ENCODE measurements at places on chromosomes 11 and 22. TPM values are rescaled to one million over a fixed set of nuclear protein-coding genes. Genes with fewer than 3 reads are reported as not detected.

SYT8 gene
- not detected for total RNA-seq

TENM4 gene
- total RNA-seq: not detected

OR1S2 gene
- not detected for total RNA-seq

SMC1B gene
- total RNA-seq: not detected

GALNT18 gene
- total RNA-seq: 0.38 TPM

PISD gene
- total RNA-seq: 47.8 TPM

VWCE gene
- total RNA-seq: 0.61 TPM

APOBEC3C gene
- 168 TPM for total RNA-seq

FOLR2 gene
- not detected for total RNA-seq

ANO1 gene
- not detected for total RNA-seq

SCGB1D2 gene
- total RNA-seq: not detected

- no peak for DNase-seq
These were observed 100.1 kb downstream of the SLC1A2 start for GRCh38 chr11:35318977-35319925.

- peak; percentile 63 for DNase-seq
These were observed 548.0 kb downstream of the ETS1 start for GRCh38 chr11:128039140-128040021.

- no peak for DNase-seq
These were observed 6.3 kb upstream of the ZC3H12C start for GRCh38 chr11:110086892-110087309.

GRCh38 chr11:116042146-116042545 lies 537.9 kb upstream of the CADM1 start:
- no peak for DNase-seq

DNA sequence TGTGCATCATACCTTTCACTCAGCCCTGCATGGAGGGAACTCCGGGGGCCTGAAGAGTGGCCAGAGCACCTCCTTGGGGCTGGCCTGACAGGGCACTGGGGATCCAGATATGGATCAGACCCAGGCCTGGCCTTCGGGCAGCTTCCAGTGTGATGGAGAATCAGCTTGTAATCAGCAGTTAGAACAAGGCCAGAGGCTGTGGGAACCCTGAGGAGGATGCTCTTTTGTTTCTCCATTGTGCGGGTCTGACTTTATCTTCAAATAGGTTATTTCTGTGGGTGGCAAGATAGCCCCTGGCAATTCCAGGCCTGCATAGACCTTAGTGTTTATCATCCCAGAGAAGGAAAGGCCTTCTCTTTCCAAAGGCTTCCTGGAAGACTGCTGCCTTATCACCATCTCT lies 12.3 kb downstream of the DGAT2 start:
- DNase-seq: no peak

DNA sequence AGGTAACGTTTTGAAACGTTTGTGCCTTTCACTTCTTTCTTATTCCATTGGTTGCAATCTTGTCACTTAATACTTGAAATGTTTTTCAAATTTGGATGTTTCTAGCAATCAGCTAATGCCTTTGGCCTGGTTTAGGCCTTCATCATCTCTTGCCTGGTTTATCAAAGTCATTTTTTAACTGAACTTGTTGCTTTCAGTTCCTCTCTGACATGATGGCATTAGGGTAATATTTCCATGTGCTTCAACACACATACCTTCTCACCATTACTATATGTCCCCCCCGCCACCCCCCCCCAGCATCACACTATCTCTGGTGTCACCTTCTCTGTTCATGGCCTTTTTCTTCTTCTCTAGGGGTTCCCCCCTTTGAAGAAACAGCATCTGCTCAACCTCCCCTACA lies 1.5 kb upstream of the SYT9 start:
- no peak for DNase-seq

DNA sequence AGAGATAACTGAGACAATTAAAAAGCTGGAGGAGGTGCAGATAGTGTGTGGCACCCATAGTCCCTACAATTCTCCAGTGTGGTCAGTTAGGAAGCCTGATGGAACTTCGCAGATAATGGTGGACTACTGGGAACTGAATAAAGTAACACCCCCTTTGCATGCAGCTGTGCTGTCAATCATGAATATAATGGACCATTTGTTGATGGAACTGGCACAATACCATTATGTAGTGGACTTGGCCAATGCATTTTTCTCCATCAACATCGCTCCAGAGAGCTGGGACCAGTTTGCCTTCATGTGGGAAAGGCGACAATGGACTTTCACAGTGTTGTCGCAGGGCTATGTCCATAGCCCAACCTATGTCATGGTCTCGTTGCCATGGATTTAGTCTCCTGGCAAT lies 324.2 kb downstream of the TMEM135 start:
- no peak for DNase-seq

DNA sequence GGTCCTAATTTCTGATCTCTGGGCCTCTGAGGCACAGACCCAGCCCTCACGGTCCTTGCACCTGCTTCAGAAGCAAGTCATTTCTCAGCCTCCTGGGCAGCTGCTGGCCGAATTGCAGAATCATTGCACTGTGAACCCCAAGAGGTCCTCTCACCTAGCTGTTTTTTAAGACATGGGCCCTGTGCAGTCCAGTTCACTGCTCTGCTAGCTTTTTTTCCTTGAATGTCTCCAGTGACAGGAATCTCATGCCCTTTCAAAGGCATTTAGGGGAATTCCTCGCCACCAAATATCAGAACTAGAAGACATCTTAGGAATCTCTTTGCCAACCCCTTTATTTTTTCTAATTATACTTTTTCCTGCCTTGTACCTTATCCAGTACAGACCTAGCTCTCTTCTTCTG lies 35.6 kb upstream of the TP53I11 start:
- no peak for DNase-seq

GRCh38 chr11:10309163-10310093 lies 4.6 kb downstream of the ADM start:
- DNase-seq: no peak

DNA sequence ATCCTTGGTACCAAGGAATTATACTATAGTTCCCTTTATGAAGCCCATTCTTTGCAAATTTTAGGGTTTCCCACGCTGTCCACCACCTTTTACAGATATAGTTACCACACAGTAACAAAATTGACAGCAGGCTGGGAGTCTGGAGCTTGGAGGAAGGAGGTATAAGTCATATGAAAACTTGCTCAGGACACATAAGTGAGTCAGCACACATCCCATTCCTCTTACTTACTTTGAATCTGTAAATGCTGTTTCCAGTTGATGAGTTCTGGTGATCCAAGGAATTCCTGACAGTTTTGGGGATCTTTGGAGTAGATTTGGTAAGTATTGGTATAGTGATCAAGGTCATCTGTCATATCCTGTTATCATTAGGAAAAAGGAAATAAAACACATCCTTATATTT lies 19.2 kb downstream of the GLYAT start:
- DNase-seq: no peak

Measured in natural killer cell (primary cell).